ENCODE measurements at places on chromosomes 4 and X.

- DNase-seq = no peak
Observed at GRCh38 chr4:87804871-87805270, 5.5 kb downstream of the IBSP start.

GRCh38 chrX:34956916-34957315 lies 14.3 kb downstream of the FAM47B start:
- DNase-seq = no peak

GRCh38 chr4:188008377-188008776 lies 12.8 kb downstream of the ZFP42 start:
- no peak for DNase-seq

GRCh38 chrX:3582451-3582850 lies 131.0 kb downstream of the PRKX start:
- DNase-seq = no peak

- DNase-seq = no peak
Observed at GRCh38 chr4:6273661-6273990, 4.0 kb downstream of the WFS1 start.

GRCh38 chrX:100819534-100819836 lies 706 bp upstream of the CSTF2 start:
- no peak for DNase-seq

DNA sequence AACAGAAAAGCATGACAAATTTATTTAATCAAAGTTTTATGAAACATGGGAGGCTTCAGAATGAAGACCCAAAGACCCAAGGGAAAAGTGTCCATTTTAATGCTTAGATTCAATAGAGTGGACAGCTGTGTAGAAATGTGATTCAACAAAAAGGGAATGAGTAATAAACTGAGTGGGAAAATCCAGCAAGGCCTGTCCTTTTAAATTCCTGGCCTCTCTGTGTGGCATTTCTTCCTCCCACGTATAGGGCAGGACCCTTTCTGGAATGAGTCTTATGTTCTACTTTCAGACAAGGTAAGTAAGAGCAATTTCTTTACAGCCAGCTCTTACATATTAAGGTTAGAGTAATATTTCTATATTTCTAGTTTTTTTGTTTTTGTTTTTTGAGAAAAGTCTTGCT lies 14.5 kb downstream of the AASDH start:
- no peak for DNase-seq

- no peak for DNase-seq
Observed at GRCh38 chr4:181004056-181004455, 1239.1 kb upstream of the TENM3 start.

DNA sequence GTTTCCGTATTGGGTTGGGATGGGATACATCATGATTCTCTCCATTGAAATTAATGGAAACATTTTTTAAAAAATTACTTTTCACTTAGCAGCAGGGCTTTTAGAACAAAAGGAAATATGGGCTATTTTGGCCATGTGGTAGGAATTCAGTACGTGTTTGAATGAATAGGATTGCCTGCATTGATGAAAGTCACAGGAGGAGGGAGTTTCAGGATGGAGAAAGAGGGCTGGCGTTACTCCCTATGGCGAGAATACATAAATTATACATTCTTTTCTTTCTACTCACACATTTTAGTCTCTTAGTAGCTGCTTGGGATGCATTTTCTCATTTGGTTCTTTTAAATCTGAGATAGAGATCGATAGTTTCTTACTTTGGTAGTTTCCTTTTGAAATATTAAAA lies 100.3 kb upstream of the PDHA1 start:
- no peak for DNase-seq

DNA sequence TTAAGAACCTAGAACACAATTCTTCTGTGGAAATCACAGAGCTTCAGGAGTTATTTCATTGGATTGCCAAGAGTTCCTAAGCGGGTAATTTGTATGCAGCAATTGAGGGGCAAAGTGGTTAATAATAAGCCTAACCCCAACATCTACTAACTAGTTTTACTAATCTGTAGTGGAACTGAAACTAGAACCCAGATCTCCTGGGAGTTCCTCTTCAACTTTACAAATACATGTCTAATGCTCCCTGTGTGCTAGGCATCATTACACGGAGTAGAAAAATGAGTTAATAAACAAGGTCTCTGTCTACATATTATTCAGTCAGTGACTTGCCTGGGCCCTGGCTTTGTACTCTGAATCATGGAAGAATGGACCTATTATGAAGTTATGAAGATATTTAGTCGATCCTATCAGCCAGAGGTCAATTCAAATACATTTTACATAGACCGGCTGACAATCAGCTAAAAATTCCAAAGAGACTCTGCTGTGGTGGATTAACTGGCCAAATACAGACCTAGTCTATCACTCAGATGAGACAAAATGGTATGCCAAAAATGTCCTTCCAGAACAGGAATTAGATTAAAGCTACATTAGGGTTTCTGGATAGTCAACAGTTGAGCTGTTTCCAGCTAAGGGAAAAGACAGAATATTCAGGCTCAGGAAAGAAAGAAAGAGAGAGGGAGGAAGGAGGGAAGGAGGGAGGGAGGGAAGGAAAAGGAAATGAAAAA lies 326.0 kb downstream of the FBXW7 start:
- DNase-seq = no peak

DNA sequence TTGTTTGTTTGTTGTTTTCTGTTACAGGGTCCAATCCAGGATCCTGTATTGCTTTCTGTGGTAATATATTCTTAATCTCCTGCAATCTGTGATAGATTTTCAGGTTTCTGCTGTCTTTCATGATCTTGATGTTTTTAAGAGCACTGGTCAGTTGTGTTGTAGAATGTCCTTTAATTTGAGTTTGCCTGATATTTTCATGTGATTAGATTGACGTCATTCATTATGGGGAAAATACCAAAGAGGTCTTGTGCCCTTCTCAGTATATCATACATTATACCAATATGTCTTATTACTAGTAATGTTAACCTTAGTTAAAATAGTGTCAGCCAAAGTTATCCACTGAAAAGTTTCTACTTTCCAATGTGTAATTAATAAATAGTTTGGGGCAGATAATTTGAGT lies 929.3 kb downstream of the PCDH19 start:
- no peak for DNase-seq

DNA sequence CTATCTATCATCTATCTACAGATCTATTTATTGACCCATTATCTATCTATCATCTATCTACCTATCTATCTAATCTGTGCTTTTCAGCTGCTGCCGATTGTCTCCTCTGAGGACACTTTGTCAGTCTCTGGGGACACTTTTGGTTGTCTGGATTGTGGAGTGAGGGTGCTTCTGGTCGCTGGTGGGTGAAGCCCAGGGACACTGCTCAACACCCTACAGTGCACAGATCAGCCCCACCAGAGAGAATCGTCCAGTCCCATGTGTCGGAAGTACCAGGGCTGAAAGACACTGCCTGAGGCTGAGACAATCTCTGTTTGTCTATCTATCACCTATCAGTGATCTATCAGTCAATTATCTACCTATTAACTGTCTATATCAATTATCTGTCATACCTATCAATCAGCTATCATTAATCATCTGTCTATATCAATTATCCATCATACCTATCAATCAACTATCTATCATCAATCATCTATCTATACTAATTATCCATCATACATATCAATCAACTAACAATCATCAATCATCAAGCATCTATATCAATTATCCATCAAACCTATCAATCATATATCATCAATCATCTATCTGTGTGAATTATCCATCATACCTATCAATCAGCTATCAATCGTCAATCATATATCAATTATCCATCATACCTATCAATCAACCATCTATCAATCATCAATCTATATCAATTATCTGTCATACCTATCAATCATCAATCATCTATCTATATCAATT lies 70.0 kb upstream of the PPP2R3B start:
- DNase-seq = no peak

DNA sequence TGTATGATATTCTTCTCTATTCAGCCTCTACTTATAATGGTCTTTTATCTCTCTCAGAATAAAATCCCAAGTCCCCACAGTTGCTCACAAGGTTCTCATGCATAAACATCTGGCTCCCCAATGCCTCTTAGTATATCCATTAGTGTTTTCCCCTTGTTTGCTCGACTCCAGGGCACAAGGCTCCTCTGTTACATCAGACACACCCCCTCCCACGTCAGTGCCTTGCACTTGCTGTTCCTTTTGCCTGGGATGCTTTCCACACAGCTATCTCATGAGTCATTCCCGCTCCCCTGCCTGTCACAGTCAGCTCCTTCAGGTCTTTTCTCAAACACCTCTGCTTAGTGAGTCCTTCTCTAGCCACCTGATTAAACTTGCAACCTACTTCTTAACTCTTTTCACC lies 260.2 kb downstream of the IL1RAPL1 start:
- DNase-seq = no peak

DNA sequence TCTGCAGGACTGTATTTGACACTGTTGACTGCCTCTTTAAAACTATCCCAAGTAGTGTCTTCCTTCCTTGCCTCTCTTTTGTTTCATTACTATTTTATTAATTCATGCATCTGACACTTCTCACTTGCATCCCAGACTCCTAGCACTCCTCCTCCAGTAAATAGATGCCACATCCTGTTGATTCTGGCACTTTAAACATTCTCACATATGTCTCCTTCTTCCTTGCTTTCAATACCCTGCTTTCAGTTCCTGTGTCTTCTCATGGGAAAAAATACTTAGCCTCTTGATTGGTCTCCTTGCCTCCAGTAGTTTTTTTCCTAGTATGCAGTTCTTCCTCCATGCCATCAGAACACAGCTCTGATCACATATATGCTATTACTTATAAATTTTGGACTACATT lies 5.1 kb downstream of the RNF128 start:
- no peak for DNase-seq

DNA sequence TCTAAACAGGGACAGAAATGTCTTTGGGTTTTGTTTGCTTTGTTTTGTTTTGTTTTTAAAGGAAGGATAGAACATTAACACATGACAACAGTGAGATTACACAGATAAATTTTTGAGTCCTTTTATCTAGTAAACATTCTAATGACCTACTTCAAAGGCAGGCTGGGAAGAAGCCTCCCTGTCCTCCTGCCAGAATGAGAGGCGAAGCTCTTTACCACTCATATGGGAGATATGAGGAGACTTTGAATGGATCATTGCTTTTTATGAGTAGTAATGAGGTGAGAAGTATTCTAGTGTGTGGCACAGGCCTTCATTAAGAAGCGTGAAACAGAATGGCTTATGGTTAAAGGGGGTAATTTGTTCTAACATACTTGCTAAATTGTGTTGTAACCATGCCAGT lies 172.0 kb downstream of the FBXO8 start:
- no peak for DNase-seq

DNA sequence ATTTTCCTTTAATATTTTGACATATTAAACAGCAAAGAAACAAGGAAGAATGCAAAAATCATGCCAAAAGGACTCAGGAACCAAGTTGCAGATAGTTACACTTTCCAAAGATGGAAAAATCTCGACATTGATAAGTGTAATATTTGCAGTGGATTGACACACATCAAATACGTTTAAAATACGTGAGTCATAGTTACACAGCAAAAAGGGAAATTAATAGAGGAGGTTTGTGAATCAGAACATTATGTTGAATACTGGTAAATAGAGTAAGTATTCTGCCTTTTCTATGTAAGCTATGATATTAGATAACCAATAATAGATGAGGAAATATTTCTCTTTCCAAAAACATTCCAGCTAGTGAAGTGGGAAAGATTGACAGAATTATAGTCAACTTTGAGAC lies 1761.3 kb upstream of the IGFBP7 start:
- DNase-seq = no peak

GRCh38 chrX:54415534-54416350 lies 24.5 kb upstream of the TSR2 start:
- DNase-seq = no peak

DNA sequence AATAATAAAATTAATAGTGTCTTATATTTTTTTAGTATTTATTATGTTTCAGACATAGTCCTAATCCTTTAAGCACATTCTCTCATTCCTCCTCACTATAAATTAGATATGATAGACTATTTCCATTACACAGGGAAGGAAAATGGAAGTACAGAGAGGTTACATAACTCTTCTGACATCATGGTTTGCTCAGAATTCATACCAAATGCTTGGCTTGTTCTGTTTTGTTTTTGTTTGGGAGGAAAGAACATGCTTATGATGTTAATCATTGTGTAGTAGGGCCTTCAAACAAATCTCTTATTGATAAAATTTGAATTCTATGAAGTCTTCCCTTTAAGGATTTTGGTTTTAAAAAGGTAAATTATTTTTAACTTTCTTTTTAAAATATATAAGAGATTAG lies 59.5 kb downstream of the RXFP1 start:
- DNase-seq = no peak

DNA sequence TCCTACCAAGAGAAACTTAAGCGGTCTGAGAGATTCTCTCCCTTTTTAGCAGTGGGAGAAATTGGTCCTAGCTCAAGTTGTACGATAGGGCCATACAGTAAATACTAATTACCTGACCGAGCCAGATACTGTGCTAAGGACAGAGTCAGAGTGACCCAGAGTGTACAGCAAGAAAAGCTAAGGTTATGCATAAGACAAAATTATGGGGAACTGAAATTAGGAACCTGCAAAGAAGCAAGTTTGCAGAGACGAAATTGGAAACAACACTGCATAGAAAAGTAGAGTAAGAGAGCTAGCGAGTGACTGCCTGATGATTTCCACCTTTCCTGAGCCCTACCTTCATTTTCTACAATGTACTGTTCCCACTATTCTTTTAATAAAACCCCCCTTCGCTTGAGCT lies 278.1 kb downstream of the NKX6-1 start:
- no peak for DNase-seq

DNA sequence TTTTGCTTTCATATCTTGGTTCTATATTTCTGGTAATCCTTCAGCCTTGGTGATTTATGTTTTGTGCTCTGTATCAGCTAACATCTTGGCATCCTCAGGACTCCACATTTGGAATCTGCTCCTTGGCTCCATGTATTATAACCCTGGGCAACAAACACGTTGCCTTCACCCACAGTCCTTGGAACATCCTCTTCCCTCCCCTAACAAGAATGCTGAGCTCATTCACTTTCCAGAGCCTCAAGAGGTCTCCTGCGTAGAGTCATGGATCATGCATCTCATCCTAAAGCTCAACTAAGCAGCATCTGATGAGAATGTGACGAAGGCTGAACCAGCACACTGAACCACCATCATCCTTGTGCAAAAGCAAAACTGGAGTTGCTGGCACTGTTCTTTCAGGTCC lies 60.5 kb upstream of the C1GALT1C1 start:
- DNase-seq = no peak

DNA sequence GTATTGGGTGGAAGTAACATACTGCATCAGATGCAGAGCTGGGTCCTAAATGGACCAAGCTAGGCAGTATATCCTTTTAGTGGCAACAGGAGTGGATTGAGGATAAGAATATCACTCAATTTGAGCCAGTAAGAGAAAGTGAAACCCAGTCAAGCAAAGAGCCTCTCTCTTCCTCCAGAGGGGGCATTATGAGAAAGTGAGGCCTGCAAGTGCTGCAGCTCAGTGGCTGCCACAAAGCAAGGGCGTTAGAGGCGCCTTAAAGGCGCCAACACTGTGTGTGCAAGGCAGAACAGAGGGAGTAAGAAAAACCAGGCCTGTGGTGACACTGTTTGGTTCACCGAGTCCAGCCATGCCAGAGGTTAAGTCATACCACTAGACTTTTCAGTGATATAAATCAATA lies 17.5 kb downstream of the STX18 start:
- peak; percentile 86 for DNase-seq

All from T-helper 2 cell (primary cell).